ENCODE measurements at places on chromosomes 2 and 18.

GRCh38 chr2:157895531-157895930, 19.4 kb upstream of the ACVR1 start:
- peak; percentile 42 for DNase-seq

- DNase-seq = peak; percentile 81
These were observed 39.4 kb upstream of the NCKAP5 start for GRCh38 chr2:133607679-133608078.

- no peak for DNase-seq
These were observed 15.3 kb downstream of the PDE11A start for GRCh38 chr2:178057179-178057680.

DNA sequence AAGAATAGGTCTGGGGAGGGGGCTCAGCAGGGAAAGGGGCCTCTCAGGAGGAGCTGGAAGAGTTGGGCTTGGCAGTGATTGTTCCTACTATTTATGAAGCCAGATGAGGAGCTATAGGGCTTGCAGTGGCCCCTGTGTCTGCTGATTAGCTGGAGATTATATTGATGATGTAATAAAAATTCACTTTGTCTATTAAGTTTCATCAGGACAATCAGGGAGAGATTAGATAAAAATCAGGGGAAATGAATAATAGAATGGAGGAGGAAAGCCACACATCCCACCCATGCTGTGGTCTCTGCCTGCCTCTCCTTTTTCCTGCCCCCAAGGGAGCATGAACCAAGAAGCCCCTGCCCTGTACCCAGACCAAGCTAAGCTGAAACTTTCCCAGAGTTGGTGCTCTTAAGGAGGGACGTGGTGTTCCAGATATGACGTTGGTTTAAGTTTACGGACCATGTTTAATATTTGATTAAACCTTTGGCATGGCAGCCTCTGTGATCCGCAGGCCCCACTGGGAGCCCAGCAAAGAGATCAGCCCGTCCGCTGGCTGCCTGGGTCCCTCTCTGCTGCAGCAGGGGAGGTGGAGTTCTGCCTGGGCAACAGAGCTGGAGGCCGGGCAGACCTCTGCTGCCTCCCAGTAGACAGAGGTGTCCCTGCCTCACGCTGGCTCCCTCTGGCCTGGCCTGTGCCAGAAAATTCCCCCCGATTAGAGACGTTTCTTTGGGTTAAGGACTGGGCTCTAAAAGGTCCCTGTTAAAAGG, 15.3 kb downstream of the CELF4 start:
- DNase-seq = no peak

- peak; percentile 52 for DNase-seq
These were observed 668 bp upstream of the ANKRD12 start for GRCh38 chr18:9135912-9136314.

DNA sequence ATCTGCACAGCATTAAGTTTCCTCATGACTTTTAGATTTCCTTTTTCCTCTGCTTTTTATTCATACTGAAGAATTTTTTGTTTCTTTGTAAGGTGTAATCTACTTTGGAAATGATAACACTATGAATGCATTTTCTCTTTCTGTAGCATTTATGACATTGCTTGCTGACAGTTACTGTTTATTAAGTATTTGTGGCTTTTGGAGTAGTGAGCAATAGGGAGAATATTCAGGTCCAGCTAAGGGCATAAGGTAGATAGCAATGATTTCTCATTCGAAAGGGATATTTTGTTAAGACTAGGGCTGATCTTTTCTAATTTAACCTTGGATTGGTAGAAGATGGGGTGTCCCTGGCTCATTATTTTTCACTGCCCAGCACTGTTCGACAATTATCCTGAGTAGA, 80.3 kb downstream of the XRCC5 start:
- DNase-seq = peak; percentile 51

- DNase-seq = no peak
These were observed 237.3 kb downstream of the CALCRL start for GRCh38 chr2:187210726-187211125.
